Urinary bladder (tissue), 4 donors: ENCODE measurements at places on chromosomes 4 and X. TPM values are rescaled to one million over a fixed set of nuclear protein-coding genes. Genes with fewer than 3 reads are reported as not detected.

TENM3 gene
- 2.8 TPM for polyA plus RNA-seq

GRCh38 chr4:54568184-54568583, 89.6 kb upstream of the KIT start:
- DNase-seq = no peak

MCF2 gene
- polyA plus RNA-seq = 0.08 TPM

DNA sequence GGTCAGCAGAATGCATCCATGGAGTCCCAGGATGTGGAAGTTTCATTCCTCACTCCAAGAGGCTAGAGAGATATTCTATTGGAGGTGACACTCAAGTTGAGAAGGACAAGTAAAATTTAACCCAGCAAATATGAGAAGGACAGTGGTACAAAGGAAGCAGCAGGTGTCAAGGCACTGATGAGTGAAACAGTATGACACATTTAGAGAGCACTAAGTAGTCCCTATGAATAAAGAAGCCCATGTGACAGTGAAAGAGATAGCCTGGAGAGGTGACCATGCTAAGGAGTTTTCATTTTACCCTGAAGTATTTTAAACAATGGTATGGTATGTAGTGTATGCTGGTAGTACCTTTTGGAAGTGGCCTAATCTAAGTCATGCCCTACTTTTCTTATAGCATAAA, 9.2 kb downstream of the BMX start:
- DNase-seq = no peak

- no peak for DNase-seq
These were observed 46.1 kb downstream of the CCDC158 start for GRCh38 chr4:76374798-76375197.
